GM23338 (cell line): ENCODE measurements at places on chromosomes 12 and 14. TPM values are rescaled to one million over a fixed set of nuclear protein-coding genes. Genes with fewer than 3 reads are reported as not detected.

DNA sequence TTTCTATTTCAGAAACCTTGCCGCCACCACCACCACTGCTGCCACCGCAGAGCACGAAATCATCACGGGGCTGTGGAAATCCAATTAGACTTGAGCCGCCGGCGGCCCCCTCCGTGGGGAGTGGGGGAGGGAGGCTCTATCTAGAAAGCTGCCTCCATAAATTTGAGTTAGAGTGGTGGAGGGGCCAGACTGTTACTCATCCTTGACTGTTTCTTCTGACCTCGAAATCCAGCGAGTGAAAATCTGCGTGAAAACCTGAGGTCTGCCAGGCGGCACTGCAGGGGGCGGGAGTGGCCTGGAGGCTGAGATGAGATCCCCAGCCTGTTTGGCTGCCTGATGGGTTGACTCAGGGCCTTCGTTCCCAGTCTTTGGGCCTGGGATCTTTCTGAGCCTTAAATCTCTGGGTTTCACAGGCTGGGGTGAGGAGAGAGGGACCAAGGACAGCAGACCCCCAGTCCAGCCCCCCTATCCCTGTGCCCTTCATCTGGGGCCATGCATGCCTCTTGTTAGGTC lies 29.9 kb downstream of the TSPAN9 start:
- DNase-seq, result peak; percentile 48

SOS2 gene
- 8.7 and 11.4 TPM in 2 replicates for total RNA-seq

DNA sequence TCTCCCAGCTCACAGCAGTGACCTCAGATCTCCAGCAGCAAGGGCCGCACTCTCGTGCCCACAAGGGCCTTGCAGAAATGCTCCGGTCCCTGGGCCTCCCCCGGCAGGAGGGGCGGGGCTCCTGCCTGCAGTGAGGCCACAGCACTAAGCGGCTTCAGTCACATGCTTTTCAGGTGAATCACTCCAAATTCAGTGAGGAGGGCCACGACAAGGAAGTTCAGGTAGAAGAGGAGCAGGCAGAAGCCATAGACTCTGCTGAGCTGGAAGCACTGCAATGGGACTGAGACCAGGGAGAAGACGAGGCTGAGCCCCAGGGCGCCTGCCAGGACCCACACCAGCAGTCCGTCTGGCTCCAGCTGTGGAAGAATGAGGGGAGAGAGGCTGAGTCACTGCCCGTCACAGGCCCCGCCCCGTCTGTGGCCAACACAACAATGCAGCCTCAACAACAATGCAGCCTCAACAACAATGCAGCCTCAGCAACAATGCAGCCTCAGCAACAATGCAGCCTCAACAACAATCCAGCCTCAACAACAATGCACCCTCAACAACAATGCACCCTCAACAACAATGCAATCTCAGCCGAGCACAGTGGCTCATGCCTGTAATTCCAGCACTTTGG lies 35.2 kb downstream of the SLC8B1 start:
- peak; percentile 53 for DNase-seq

DNA sequence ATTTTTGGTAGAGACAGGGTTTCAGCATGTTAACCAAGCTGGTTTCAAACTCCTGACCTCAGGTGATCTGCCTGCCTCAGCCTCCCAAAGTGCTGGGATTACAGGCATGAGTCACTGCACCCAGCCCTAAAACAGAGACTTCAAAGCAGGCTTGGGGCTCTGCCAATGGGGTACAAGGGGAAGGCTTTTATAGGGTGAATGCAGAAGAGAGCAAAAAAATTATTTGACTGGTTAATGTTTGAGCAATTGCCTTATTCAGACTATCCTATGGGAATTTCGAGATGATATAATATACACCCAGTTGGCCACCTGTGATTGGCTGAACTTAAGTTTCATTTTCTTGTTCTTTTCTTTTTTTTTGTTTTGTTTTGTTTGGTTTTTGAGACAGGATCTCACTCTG lies 31.5 kb upstream of the ACTN1 start:
- DNase-seq, result no peak

GRCh38 chr14:91729756-91730155 lies 2.1 kb downstream of the CATSPERB start:
- DNase-seq, result no peak

DNA sequence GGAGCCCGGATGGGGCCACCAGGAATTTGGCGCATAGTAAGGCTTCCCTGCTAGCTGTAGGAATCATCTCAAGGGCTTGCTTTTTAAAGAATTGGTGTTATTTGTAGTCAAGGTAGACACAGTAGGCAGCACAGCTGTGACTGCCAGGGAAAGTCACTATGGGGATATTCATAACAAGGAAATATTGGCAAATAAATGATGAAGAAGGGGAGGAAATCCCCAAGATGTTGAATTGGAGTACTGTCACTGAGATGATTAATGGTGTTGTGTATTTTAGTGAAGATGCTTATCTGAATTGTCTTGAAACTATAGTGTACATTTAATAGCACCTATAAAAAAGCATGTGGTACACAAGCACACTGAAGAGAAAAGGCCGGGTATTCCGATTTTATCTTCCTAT lies 118.9 kb downstream of the NPAS3 start:
- no peak for DNase-seq

GRCh38 chr14:74634481-74634880 lies 22.4 kb upstream of the LTBP2 start:
- DNase-seq, result no peak

DNA sequence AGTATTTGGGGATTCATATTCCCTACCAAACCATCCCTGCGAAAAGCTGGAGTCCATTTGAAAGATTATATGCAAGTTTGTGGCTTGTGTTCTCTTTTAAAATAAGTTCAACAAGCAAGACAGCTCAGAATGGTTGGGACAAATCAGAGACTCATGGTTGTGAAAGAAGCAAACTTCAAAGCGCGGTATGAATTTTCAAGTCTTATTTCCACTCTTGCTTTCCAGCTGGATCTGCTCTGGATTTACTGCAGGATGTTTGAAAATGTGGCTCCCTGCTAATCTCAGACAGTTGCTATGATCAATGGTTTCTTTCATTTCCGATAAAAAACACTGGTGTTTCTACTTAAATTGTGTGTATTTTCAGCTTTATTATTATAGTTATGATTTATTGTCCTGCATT lies 477.5 kb downstream of the RAD51B start:
- no peak for DNase-seq

DNA sequence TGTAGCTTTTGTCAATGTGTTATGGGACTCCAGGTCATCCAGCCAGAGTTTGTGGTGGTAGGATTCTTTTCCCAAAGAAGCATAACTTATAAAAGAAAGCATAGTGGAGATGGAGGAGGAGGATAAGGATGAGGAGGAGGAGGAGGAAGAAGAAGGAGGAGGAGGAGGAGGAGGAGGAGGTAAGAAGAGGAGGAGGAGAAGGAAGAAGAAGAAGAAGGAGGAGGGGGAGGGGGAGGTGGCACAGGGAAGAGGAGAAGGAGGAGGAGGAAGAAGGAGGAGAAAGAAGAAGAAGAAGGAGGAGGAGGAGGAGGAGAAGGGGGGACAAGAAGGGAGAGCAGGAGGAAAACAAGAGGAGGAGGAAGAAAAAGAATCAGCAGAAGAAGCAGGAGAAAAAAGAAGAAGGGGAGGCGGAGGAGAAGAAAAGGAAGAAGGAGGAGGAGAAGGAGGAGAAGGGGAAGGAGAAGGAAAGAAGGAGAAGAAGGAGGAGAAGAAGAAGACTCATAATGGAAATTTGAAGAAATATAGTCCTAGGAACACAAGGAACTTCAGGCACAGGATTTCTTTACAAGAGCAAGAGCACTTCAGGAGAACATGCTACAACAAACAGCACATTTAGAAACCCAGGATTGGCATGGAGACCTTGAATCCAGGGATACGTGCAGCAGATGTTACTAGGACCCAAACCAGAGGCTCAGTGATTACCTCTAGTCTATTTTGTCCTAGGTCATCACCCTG lies 22.6 kb downstream of the TSPAN8 start:
- no peak for DNase-seq

- no peak for DNase-seq
Measured at GRCh38 chr12:88638966-88639760, 58.9 kb upstream of the KITLG start.

SERPINA1 gene
- total RNA-seq, result not detected in 2 replicates

PPP2R5E gene
- total RNA-seq, result 45.5 and 52.2 TPM in 2 replicates

- DNase-seq, result no peak
Measured at GRCh38 chr14:37862263-37862662, 266.8 kb downstream of the TTC6 start.

TRIM9 gene
- 6.2 and 8.4 TPM in 2 replicates for total RNA-seq

DNA sequence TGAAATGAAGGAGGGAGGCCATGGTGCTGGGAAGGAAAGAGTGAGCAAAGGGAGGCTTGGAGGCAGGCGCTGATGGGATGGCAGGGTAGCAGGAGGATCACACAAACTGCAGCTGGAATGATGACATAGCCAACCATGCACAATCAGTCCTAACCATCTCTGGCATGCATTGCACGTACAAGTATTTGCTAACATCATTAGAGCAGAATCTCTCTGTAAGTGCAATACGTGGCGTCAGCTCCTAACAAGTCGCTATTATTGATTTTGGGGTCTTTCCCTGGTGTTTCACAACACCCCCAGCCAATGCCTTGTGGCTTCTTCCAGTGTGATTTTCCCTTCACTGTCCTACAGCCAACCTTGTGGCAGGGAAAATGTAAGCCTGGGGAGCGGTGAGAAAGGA lies 18.5 kb downstream of the BDKRB1 start:
- no peak for DNase-seq

PFKM gene
- total RNA-seq, result 78.6 and 82.5 TPM in 2 replicates

PMEL gene
- total RNA-seq, result 81.6 and 108 TPM in 2 replicates

TAS2R7 gene
- total RNA-seq, result not detected in 2 replicates

TAS2R30 gene
- 9.7 and 13.7 TPM in 2 replicates for total RNA-seq

DNA sequence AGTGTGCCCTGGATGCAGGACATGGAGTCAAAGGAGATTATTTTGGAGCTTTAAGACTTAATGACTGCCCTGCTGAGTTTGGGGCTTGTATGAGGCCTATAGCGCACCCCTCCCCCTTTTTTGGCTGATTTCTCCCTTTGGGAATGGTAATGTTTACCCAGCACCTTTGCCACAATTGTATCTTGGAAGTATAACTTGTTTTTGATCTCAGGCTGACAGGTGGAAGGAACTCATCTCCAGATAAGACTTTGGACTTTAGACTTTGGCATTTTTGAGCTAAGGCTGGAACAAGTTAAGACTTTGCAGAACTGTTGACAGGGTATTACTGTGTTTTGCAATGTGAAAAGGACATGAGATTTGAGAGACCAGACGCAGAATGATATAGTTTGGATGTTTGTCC lies 110.5 kb downstream of the DERA start:
- DNase-seq, result no peak

- DNase-seq, result no peak
Measured at GRCh38 chr14:105382343-105383082, 15.8 kb upstream of the TEX22 start.

AMN gene
- total RNA-seq, result 0.16 and 0.69 TPM in 2 replicates

CBX5 gene
- total RNA-seq, result 193 and 212 TPM in 2 replicates

GRCh38 chr14:88323086-88323522 lies at the start of gene KCNK10:
KCNK10 (minus strand) TSS chr14:88323269; CDS start chr14:88322798, 471 bp downstream.
- peak; percentile 60 for DNase-seq

ACOT6 gene
- total RNA-seq, result 0.83 TPM in 1 of 2 replicates, not detected in the other

DNA sequence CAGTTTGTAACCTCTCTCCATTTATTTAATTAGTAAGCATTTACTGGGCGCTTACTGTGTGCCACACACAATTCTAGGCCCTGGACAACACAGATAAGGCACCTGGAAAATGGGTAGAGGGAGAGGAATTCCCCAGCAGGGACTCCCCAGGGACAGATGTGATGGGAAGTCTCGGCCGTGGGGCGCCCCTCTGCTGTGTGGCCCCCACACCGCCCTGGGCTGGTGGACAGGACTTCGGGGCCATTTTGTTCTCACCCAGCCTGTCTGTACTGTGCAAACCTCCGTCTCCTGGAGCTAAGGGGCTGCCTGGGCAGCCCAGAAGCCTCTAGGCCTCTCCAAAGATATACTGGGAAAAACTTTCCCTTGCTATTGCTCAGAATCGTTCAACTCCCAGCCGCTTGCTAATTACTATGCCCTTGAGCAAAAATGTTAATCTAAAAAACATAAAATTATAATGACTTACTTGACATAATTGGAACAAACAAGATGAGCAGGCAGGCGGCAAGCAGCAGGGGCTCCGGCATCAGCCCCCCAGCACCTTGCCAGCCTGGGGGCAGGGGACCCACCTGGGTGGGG lies 64.4 kb upstream of the NCOR2 start:
- DNase-seq, result no peak

MUCL1 gene
- total RNA-seq, result not detected in 2 replicates

- DNase-seq, result no peak
Measured at GRCh38 chr12:14280921-14281320, 84.6 kb upstream of the ATF7IP start.

DNA sequence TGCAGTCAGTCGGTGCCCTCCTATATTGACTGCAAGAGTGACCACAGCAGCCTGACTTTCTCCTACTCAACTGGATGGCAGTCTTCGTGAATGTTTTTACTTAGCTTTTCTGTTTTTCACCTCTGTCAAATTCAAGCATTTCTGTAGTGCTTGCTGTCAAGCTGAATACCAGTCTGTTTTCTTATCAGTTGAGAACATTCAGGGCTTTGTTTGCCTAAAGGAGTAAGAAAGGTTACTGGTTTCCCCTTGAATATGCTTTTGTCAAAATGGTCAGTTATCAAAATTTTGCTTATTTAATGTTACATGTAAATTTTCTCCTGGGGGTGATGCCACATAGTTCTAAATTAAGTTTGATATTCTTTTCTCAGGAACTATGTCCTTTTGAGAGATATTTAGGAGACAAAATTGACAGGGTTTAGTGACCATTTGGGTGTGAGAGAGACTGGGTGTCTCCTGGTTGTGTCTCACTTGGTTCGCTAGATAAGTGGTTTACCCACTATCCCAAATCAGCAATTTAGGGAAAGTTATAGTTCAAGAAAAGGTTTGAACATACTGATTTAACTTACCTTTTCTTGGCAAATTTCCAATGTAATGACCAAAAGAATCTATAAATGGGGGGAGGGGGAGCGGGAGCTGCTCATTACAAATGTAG lies 366.3 kb downstream of the TMTC2 start:
- no peak for DNase-seq

- DNase-seq, result no peak
Measured at GRCh38 chr12:105164068-105164467, 56.5 kb downstream of the WASHC4 start.

DNA sequence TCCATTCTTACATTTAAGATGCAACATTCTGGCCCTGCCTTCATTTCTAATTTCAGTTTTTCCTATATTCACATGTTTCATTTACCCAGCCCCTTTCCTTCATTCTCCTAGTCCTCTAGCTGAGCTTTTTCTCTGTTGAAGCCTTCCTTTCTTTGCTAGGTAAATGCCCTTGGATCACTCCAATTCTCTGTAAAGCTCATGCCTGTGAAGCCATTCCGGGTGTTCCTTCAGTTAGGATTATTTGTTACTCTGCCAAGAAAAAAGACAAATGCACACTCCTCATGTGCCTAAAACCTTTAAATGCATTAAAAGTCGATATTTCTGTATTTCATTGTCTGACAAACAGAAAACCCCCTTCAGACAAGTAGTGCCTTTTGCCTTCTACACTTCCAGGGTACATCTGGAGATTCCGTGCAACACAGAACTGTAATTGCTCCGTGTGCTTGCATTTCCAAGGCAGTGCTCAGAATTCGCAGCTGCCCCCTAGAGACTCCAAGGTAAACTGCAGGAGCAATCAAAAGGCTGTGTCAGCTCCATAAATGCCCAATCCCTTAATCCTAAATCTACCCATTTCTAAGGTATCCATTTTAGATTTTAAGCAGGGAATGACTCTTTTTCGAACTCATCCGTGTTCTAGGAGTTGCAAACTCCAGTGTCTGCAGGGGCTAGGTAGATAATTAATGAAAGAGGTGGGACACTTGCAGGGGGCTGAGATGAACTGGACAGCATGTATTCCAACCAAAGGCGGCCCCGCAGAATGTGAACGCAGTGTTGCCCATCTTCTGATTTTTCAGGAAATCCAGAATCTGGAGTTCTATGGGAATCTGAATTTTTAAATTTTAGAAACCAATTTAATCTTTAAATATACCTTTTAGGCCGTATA lies 320.2 kb downstream of the GRIN2B start:
- DNase-seq, result peak; percentile 79

- peak; percentile 15 for DNase-seq
Measured at GRCh38 chr14:26138764-26139445, 458.9 kb downstream of the NOVA1 start.
